ENCODE measurements at places on chromosomes 12 and 14. TPM values are rescaled to one million over a fixed set of nuclear protein-coding genes. Genes with fewer than 3 reads are reported as not detected.
A peak's percentile ranks its signal among the peaks of the same experiment; 100 is the strongest.

Gene CRADD
- total RNA-seq: 9.1 TPM

Gene CD69
- total RNA-seq: 0.42 TPM

Gene GLIPR1L1
- 0.69 TPM for total RNA-seq

Gene RAPGEF3
- 13.3 TPM for total RNA-seq

Gene GARIN6
- total RNA-seq: not detected

Gene PZP
- 0.18 TPM for total RNA-seq

Gene RTL1
- total RNA-seq: 0.07 TPM

DNA sequence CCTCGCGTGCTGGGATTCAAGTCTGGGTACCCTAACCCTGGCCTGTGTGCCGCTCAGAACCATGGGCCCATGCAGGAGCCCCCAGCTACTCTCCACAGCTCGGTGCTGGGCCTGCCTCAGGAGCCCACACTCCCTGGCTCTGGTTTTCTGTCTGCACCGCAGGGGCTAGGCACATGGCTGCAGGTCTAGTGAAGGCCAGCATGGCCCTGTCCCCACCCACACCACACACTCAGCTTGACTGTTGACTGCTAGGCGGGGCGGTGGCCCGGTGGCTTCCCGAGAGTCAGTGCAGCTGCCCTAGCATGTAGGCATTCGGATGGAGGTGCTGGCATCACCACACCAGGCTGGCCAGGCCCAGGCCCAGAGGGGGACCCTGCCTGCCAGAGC lies 7.9 kb downstream of the INF2 start:
- no peak for DNase-seq

- no peak for DNase-seq
Observed at GRCh38 chr14:85911044-85911443, 381.1 kb downstream of the FLRT2 start.

GRCh38 chr12:95522692-95523091 lies 28.6 kb downstream of the USP44 start:
- no peak for DNase-seq

DNA sequence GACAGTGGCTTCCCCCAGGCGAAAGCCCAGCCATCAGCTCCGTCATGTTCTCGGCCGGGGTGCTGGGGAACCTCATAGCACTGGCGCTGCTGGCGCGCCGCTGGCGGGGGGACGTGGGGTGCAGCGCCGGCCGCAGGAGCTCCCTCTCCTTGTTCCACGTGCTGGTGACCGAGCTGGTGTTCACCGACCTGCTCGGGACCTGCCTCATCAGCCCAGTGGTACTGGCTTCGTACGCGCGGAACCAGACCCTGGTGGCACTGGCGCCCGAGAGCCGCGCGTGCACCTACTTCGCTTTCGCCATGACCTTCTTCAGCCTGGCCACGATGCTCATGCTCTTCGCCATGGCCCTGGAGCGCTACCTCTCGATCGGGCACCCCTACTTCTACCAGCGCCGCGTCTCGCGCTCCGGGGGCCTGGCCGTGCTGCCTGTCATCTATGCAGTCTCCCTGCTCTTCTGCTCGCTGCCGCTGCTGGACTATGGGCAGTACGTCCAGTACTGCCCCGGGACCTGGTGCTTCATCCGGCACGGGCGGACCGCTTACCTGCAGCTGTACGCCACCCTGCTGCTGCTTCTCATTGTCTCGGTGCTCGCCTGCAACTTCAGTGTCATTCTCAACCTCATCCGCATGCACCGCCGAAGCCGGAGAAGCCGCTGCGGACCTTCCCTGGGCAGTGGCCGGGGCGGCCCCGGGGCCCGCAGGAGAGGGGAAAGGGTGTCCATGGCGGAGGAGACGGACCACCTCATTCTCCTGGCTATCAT lies 663 bp downstream of the PTGER2 start:
- DNase-seq: peak; percentile 48

GRCh38 chr12:13835652-13836051 lies 145.8 kb downstream of the GRIN2B start:
- DNase-seq: no peak

- no peak for DNase-seq
Observed at GRCh38 chr14:74221741-74222140, 17.5 kb upstream of the VSX2 start.

DNA sequence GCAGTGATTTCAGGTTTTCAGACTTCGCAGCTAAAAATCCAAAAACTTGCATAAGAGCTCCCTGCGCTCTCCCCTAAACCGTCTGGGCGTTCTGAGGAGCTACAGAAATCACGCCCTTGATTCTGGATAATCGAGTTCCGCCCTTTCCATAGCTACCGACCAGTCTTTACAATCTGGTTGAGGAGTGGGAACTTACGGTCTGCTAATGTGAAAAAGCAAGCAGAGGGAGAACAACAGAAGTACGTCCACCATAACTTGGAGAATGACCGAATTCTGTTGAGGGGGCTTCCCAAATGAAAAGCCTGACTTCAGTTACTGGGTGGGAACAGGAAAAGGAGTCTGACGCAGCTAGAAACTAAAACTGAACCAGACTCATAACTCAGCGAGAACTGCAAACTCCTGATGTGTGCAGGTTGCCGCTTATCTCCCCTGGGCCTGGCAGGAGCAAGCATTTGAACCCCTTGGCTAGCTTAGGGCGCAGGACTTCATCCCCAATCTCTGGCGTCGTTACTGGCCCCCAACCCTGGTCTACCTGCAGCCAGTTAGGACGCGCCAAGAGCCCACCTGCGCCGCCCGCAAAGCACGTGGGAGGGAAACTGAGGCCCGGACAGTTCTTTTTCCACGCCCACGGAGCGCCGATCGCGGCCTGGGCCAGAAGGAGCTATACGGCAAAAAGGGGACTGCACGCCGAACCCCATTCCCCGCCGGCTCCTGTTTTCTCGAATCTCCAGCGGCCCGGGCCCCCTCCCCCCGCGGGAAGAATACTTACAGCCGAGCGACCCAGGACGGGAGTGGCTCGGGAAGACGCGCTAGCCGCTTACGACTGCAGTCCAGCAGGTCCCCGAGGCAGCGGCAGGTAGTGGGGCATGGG lies 838 bp downstream of the LRIG3 start:
- no peak for DNase-seq

GRCh38 chr12:7058163-7058845 lies 2.2 kb upstream of the C1S start:
- no peak for DNase-seq

- DNase-seq: no peak
Observed at GRCh38 chr14:89445273-89445973, 28.4 kb upstream of the FOXN3 start.

- no peak for DNase-seq
Observed at GRCh38 chr12:71556875-71557274, 106.8 kb downstream of the ZFC3H1 start.

DNA sequence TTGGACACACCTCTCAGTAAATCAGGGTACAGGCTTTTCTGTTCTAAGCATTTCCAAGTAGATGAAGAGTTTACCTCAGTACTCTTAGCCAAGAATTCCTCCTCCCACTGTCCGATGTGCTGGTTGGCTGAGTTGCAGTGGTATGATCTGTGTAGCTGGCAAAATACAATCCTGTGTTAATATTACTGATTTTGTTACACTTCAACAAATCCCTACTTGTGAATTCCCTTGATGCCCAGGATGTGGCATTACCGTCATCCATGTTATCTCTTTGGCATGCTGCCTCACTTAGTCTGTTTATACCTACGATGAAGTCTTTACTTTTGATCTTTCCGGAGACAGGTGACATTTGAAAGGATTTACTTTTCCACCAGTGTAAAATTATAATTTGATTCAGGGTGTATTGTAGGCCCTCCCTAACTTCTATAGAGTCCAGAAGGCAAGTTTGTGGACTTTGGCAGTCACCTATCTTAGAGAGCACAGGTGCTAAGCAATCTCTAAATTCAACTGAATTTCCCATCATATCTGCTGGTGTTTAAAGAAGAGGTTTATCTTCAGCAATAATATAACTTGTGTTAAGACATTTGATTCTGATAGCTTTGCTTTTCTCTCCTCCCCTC lies 10.1 kb downstream of the CCDC196 start:
- DNase-seq: no peak
